ENCODE measurements at places on chromosomes 2 and 18.

GRCh38 chr2:205990104-205990503, 95.9 kb downstream of the INO80D start:
- no peak overlapping the region for H3K4me3 ChIP-seq
- H3K4me1 ChIP-seq, result no peaks in the 10 kb centered on the region
- H3K27ac ChIP-seq, result no peak overlapping the region
- DNase-seq, result no peak
- H3K27me3 ChIP-seq, result no peaks in the 10 kb centered on the region

DNA sequence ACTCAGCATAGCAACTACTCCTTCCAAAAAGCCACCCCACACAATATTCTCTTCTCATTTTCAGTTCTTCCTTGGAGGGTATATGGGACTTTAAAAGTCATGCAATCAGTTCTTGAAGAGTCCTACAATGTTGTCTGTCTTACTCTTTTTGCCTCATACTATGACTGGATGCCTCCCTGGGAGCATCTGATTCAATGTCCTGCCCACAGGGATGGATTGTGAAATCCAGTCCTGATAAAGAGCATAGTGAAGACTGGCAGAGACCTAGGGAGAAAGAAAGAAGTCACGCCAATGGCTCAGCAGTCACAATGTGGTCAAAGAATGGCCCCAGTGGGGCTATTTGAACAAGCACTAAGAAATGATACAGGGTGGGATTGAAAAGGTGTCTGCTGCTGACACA, 155.1 kb upstream of the SERPINE2 start:
- peaks cover 6% of the 10 kb centered on the region for H3K4me1 ChIP-seq
- no peak for DNase-seq
- no peak overlapping the region for H3K27ac ChIP-seq
- H3K4me3 ChIP-seq, result no peak overlapping the region
- no peaks in the 10 kb centered on the region for H3K27me3 ChIP-seq

DNA sequence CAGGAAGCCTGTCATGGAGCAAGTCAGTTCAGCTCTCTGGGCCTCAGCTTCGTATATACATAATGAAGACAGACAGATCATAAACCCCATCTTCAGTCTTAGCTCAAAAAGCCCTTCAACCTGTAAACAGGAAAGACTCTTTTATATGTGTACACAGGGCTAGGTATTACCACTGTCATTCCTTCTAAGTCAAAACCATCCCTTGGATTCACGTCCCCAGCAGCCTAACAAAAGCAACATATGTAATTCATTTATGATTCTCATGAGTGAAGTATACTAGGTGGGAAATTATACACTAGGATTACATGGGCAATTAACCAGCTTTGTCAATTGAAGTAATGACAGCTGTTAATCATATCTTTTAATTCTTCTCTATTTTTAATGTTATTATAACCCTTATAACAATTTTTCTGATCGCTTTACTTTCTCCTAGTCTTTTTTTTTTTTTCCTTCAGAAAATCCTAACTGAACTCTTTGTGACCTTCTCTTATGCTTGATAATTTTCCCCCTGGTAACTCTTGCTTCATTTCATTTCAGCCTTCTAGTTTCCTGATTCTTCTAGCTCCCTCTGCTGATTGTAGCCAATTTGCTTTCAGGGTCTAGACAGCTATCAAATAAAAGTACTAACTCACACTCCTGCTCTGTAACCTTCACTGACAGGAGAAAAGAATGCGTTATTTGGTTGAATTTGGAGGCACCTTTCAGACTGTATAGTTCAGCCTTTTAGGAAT, 99.7 kb downstream of the RBM43 start:
- no peak overlapping the region for H3K4me3 ChIP-seq
- no peaks in the 10 kb centered on the region for H3K36me3 ChIP-seq
- DNase-seq, result peak; percentile 18
- H3K4me1 ChIP-seq, result no peaks in the 10 kb centered on the region
- peaks cover 15% of the 10 kb centered on the region for H3K27me3 ChIP-seq
- no peak overlapping the region for H3K27ac ChIP-seq

DNA sequence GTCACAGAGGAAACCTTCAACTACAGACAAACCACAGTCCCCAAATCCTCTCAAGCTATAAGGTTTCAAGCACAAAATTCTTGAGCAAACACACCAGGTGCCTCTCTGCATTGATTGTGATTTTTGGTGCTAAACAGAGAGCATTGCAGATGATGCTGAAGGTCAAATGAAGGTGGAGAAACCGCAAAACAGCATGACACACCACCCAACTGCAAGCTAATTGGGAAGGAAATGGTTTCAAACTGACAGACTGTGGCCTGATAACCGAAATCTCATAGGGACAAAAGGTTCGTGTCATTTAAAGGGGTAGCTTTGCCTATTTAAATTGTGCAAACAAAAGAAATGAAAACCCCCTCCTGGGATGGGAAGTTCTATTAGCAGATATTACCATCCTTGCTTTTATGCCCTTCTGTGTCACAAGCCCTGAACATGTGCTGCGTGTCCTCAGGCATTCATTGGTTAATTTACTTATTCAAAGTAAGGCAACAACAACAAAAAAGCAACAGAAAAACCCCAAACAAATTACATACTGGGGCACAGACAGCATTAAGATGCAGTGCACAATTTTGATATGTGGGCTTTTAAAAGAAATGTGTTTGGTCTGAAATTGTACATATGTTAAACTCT, 154.9 kb downstream of the AQP4 start:
- peaks cover 7% of the 10 kb centered on the region for H3K4me1 ChIP-seq
- H3K27ac ChIP-seq, result no peak overlapping the region
- H3K36me3 ChIP-seq, result no peaks in the 10 kb centered on the region
- no peak for DNase-seq
- H3K27me3 ChIP-seq, result no peaks in the 10 kb centered on the region

DNA sequence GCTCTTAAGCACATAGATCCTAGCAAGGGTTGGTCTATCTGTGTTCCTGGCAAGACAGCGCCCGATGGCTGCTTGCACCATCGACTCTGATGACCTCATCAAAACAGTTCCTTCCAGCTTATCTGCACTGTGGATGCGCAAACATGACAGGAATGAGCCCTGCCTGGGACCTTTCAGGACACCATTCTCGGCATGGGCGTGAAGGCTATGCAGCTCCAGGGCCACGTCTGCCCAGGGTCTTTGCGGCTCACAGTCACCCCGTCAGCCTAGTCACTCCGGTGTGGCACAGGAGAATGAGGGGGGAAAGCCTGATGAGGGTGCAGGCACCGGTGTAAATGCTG, 147.8 kb upstream of the TWIST2 start:
- no peaks in the 10 kb centered on the region for H3K4me1 ChIP-seq
- DNase-seq, result no peak
- no peaks in the 10 kb centered on the region for H3K27me3 ChIP-seq
- no peak overlapping the region for H3K4me3 ChIP-seq

GRCh38 chr2:136247204-136247950, 129.4 kb upstream of the CXCR4 start:
- no peaks in the 10 kb centered on the region for H3K27me3 ChIP-seq
- peak overlapping the region; percentile 24 for H3K27ac ChIP-seq
- DNase-seq, result peak; percentile 56
- no peaks in the 10 kb centered on the region for H3K36me3 ChIP-seq
- no peak overlapping the region for H3K4me3 ChIP-seq

DNA sequence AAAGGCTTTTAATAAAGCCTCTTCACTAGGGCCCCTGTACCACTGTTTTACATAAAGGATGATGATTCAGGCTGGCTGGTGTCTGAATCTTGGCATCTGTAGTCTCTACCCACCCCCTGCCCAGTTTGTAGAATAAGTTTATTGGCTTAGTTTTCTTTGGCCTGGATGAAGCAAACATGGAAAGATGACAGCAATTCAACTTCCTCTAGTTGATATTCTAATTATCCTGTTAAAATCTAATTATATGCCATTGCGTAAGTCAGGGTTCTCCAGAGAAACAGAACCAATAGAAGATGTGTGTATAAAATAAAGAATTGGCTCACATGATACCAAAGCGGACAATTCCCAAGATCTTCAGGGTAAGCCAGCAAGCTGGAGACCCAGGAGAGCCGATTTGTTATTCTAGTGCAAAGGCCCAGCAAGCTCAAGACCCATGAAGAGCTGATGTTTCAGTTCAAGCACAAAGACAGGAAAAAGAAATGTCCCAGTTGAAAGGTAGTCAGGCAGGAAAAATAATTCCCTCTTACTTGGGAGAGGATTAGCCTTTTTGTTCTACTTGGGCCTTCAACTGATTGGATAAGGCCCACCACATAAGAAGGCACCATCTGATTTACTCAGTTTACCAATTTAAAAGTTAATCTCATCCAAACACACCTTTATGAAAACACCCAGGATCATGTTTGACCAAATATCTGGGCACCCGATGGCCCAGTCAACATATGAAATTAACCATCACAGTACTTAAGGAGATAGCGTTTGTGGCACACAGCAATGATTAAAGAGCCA, 82.6 kb upstream of the LYPD1 start:
- H3K36me3 ChIP-seq, result no peaks in the 10 kb centered on the region
- H3K4me3 ChIP-seq, result no peak overlapping the region
- no peak for DNase-seq
- H3K27ac ChIP-seq, result no peak overlapping the region

DNA sequence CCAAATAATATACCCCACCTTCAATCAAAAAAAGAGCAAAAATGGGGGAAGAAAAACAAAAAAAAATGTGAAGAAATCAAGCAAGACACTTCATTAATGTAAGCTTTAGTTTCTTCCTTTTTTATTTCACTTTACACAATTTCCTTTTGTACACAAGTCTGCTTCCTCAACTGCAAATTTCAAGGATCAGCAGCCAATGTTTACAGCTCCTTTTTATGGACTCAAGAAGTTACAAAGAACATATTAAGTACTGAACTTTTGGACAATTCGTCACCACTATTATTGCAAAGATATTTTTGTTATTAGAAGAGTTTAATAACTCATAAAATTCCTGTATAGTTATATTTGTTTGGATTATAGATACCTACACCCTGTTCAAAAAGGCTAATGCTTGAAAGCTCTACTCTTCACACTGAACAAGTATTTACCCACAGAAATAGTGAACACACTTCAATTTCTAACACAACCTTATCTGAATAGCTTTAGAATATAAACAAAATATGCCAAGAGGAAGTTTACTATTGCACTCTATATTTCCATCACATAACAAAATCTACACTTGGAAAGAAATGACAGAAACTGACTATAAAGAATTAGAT, 658.7 kb upstream of the CNTNAP5 start:
- no peak overlapping the region for H3K27ac ChIP-seq
- DNase-seq, result no peak
- H3K36me3 ChIP-seq, result no peaks in the 10 kb centered on the region
- no peaks in the 10 kb centered on the region for H3K27me3 ChIP-seq

- no peak overlapping the region for H3K4me3 ChIP-seq
- H3K36me3 ChIP-seq, result peaks cover 3% of the 10 kb centered on the region
- H3K27me3 ChIP-seq, result no peaks in the 10 kb centered on the region
- no peak for DNase-seq
- H3K27ac ChIP-seq, result no peak overlapping the region
- no peaks in the 10 kb centered on the region for H3K4me1 ChIP-seq
Observed at GRCh38 chr2:106851881-106852501, 34.0 kb downstream of the ST6GAL2 start.

GRCh38 chr18:63040788-63041410, 278.7 kb downstream of the BCL2 start:
- no peaks in the 10 kb centered on the region for H3K27me3 ChIP-seq
- peaks cover 14% of the 10 kb centered on the region for H3K4me1 ChIP-seq
- H3K36me3 ChIP-seq, result no peaks in the 10 kb centered on the region
- H3K4me3 ChIP-seq, result no peak overlapping the region
- no peak overlapping the region for H3K27ac ChIP-seq

- peaks cover 9% of the 10 kb centered on the region for H3K4me1 ChIP-seq
- no peak overlapping the region for H3K27ac ChIP-seq
- no peak overlapping the region for H3K4me3 ChIP-seq
- H3K27me3 ChIP-seq, result no peaks in the 10 kb centered on the region
- DNase-seq, result peak; percentile 35
- no peaks in the 10 kb centered on the region for H3K36me3 ChIP-seq
Observed at GRCh38 chr2:31318361-31319336, 84.7 kb downstream of the EHD3 start.

GRCh38 chr2:41024816-41025215, 572.9 kb upstream of the SLC8A1 start:
- H3K36me3 ChIP-seq, result no peaks in the 10 kb centered on the region
- H3K4me1 ChIP-seq, result no peaks in the 10 kb centered on the region
- H3K27me3 ChIP-seq, result peaks cover 36% of the 10 kb centered on the region
- no peak overlapping the region for H3K27ac ChIP-seq
- no peak overlapping the region for H3K4me3 ChIP-seq

DNA sequence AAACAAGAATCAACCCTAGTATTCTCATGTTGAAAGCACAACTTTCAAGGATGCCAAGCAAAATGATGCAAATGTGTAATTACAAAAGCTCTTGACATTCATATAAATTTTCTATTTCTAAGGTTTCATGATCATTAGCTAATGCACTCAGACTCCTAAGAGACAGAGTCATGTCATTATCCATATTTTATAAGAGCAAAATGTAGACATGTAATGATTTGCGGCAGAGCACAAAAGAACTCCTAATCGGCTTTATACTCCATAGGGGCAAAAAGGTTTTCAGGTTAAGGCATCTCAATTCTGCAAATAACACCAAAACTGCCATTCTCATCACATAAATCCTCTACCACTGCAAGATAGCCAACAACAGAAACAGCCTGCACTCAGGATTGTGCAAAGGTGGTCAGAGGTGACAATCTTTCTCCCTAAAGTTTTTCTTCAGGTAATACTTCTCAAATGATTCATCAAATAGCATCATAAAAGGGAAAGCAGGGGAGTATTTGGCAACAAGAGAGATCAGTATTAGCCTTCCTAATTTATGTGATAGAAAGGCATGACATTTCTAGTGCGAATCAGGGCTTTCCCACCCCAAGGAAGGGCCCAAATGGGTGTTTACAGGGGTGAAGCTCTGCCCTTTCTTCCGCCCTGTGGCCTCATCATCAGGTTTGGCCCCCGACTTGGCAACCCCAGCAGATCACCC, 64.7 kb downstream of the STK39 start:
- no peak overlapping the region for H3K27ac ChIP-seq
- no peak for DNase-seq
- peaks cover 14% of the 10 kb centered on the region for H3K36me3 ChIP-seq
- peaks cover 6% of the 10 kb centered on the region for H3K4me1 ChIP-seq
- no peak overlapping the region for H3K4me3 ChIP-seq

- no peak for DNase-seq
- H3K4me3 ChIP-seq, result no peak overlapping the region
- H3K27me3 ChIP-seq, result peaks cover 14% of the 10 kb centered on the region
- H3K36me3 ChIP-seq, result no peaks in the 10 kb centered on the region
- H3K27ac ChIP-seq, result no peak overlapping the region
Observed at GRCh38 chr2:88680266-88680902, 11.1 kb upstream of the RPIA start.

DNA sequence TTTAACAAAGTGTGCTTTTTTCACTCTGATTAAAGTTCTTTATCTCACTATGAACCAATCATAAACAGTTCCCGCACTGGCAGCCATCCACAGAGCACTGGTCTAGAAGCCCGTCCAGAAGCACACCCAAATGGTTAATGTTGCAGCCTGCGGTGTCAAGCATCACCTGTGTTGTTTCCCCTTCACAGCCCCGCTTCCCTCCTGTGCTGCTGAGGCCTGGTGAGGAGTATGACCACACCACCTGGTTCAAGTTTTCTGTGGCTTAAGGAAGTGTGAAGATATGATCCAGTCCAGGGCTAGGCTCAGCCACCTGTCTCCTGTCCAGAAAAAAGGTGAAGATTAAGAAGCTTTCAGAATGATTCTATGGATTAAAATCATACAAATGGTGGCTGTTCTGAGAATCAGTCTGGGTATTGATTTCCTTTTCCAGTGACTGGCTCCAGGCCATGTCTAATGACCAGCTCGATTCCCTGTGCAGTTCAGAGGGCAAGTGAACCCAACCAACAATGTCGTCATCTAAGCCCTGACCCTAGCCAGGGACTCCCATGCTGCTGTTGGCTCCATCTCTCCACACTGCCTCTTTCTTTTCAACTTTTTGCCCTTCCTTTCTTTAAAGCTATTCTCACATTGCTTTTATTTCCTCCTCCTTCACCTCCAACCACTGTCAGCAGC, 17.7 kb downstream of the SRSF7 start:
- no peaks in the 10 kb centered on the region for H3K4me1 ChIP-seq
- no peak overlapping the region for H3K27ac ChIP-seq
- H3K27me3 ChIP-seq, result no peaks in the 10 kb centered on the region
- H3K36me3 ChIP-seq, result peaks cover 23% of the 10 kb centered on the region
